Activated effector memory CD4-positive, alpha-beta T cell treated with anti-CD3 and anti-CD28 coated beads, Interleukin-2, amount 50 U/mL, for 16 hours (primary cell): ENCODE measurements at places on chromosomes 1 and 21.

- DNase-seq, result no peak
These were observed 69.9 kb upstream of the ZC3H11B start for GRCh38 chr1:219682788-219683187.

DNA sequence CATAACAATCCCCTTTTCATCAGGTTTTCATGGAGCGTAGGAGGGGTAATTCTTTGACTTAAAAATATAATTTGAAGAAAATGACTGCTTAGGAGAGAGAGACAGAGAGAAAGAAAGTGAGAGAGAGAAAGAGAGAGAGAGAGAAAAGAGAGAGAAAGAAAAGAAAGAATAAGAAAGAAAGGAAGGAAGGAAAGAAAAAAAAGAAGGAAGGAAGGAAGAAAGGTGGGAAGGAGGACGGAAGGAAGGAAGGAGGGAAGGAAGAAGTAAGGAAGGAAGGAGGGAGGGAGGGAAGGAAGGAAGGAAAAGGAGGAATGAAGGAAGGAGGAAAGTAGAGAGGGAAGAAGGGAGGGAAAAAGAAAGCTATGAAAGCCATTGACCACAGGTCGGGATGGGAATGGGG, 10.8 kb upstream of the DEGS1 start:
- DNase-seq, result no peak

GRCh38 chr1:202563818-202564217, 146.4 kb downstream of the SYT2 start:
- no peak for DNase-seq

DNA sequence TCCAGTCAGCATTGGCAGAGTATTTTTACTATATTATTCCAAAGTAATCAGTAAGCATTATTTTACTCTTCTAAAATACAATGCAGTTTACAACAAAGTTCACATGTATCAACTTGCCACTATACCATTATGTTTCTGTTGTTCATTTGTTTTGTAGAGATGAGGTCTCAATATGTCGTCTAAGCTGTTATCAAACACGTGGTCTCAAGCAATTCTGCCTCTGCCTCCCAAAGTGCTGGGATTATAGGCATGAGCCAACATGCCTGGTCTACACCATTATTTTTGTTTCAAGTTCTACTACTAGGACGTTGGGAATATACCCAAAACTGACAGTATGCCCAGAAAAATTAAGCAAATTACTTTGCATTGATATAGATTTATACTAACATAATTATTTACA, 19.8 kb downstream of the FAF1 start:
- DNase-seq, result no peak

DNA sequence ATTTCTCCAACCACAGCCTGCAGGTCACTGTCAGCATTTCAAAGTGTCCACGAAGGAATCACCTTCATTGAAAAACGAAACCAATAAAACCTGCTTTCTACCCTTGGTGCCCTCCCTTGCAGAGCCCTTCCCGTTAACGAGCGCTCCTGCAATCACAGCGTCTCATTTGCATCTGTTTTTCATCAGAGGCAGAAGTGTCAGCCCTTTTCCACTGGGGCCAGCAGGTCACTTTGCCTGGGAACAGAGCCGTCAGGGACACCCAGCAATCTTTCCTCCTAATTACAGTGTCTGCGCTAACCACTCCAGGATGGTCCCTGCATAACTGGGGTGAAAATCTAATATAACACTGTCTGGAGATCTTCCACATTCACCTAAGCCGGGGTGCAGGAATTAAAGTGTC, 85.3 kb downstream of the PSMG1 start:
- DNase-seq, result no peak

DNA sequence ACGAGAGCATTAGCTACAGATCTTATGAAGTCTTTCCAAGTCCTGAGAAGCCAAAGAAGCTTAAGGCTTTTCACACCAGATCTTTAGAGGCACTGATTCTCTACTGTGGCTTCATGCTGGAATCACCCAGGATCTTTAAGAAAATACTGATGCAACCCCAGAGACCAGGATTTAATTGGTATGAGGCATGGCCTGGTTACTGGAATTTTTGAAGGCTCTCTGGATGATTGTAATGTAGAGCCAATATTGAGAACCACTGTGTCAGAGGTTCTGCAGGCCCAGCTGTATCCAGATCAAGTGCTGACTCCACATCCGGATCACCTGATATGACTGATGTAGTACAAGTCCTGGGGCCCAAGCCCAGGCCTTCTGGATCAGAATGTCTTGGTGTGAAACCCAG, 105.7 kb downstream of the PLPPR5 start:
- no peak for DNase-seq

DNA sequence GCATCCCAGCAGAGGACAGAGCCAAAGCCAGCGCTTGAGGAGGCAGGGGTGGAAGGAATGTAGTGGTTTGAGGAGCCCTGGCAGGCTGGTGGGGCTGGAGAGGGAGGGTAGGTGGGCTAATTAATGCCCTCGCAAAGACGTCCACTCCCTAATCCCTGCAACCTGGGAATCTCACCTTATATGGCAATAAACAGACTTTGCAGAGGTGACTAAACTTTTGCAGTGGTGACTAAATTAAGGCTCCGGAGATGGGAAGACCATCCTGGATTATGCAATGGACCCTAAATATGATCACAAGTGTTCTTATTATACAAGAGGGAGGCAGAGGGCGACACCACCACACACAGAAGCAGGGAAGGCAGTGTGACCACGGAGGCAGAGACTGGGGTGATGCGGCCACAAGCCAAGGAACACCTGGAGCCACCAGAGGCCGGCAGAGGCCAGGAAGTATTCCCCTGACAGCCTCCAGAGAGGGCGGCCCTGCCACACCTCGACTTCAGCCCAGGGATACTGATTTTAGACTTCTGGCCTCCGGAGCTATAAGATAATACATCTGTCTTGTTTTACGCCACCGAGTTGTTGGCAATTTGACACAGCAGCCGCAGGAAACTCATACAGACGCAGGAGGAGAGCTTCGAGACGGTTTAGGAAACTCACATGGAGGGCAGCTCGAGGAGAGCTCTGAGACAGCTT, 23.1 kb upstream of the NPPB start:
- DNase-seq, result no peak

DNA sequence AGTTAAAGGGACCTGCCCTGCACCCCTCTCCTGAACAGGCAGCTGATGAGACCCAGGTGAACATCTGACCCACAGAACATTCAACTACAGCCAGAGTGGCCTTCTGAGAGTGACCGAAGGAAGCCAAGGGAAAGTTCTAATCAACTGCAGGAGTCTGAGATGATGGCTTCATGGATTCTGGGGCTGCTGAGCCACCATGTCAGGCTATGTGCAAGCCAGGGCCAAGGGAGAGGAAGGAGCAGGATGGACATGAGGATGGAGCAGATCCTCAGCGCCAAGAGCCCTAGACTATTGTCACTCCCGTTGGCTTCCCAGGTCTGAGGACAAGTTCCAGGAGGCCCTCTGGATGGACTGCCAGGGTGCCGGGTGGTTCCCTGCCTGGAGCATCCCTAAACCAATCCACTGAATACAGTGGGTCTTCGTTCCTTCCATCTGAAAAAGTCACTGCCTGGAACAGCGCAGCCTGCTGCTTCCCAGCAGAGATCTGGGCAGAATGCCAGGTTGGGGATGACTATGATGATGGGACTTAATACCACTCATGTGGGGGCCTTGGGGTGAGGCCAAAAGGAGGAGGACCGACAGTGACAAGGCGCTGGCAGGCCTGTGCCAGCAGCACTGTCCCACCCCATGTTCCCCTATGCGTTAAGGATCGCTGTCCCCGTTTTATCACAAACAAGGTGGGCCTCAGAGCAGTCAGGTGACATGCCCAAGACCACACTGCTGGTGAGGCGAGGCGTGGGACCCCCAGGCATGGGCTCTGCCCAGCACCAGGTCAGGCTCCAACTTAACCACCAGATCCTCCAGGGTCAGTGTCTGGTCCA, 19.8 kb downstream of the SPOCD1 start:
- DNase-seq, result no peak

DNA sequence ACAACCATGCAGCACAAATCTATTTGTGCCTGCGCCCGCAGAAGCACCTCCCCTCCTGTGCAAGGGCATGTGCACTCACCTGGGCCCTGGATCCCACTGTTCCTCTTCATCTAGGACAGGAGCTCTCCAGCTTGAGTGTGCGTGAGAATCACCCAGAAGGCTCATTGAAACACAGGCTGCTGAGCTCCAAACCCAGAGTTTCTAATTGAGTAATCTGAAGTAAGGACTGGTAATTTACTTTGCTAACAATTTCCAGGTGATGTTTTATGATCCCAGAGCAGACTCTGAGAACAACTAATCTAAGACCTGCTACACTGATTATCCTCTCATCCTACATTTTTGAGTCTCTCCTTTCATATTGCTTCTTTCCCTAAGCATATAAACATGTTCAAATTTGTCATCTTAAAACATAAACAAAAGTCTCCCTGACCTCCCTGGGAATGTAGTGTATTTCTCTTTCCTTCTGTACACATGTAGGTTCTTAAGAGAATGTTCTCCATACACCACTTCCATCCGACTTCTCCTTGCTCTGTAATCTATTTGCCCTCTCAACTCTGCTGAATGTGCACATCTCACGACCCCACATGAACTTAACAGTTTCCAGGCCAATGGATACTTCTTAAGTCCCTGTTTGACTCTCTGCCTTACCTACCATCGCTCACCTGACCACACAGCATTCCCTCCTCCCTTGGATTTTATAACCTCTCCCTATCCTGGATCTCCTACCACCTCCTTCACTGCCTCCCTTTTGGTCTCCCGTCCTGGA, 522.5 kb downstream of the SMYD3 start:
- no peak for DNase-seq

GRCh38 chr1:181084606-181084969, 3.9 kb upstream of the IER5 start:
- DNase-seq, result no peak

- no peak for DNase-seq
These were observed 10.4 kb downstream of the DDX59 start for GRCh38 chr1:200659269-200659668.
